ENCODE measurements at places on chromosomes 7 and 10.

DNA sequence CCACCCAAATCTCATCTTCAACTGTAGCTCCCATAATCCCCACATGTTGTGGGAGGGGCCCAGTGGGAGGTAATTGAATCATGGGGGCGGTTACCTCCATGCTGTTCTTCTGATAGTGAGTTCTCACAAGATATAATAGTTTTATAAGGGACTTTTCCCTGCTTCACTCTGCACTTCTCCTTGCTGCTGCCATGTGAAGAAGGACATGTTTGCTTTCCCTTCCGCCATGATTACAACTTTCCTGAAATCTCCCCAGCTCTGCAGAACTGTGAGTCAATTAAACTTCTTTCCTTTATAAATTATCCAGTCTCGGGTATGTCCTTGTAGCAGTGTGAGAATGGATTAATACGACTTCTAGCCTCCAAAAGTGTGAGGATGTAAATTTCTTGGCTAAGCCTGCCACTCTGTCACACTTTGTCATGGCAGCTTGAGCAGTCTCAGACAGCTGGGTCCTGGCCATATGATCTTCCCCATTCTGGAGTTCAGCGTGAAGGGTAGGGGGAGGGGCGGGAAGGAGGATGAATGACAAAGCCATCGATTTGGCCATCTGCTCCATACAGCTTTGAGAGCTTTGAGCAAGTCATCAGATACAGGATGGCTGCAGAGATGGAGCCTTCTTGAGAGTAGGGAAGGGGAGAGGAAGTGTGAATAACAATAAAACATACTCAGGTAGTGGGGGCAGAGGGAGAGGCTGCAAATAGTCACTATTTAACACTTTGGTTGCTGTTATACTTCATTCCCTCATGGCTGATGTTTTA, 19.1 kb upstream of the INPP5F start:
- no peak for DNase-seq

GRCh38 chr7:96599288-96599936, 110.2 kb downstream of the SEM1 start:
- no peak for DNase-seq

GRCh38 chr7:99352247-99352646, 22.3 kb upstream of the ARPC1B start:
- DNase-seq = no peak

GRCh38 chr7:24826662-24827020, 69.4 kb upstream of the GSDME start:
- DNase-seq = no peak

DNA sequence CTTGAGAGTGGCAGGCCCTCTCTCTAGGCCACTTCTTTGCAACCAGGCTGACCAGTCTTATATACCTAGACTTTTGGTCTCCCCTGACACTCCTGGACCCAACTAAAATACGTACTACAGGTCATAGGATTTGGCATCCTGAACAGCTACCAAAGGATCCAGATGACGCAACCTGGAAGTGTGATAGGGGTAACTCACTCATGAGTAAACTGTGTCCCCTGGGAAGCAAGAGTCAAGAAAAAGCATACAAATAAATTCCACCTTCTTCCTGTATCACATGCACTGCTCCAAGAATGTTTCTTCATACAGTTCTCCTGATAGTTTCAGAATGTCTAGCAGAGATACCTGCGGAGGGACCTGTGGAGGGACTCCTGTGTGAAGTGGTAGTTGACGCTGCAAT, 172.3 kb downstream of the MDFIC start:
- no peak for DNase-seq

DNA sequence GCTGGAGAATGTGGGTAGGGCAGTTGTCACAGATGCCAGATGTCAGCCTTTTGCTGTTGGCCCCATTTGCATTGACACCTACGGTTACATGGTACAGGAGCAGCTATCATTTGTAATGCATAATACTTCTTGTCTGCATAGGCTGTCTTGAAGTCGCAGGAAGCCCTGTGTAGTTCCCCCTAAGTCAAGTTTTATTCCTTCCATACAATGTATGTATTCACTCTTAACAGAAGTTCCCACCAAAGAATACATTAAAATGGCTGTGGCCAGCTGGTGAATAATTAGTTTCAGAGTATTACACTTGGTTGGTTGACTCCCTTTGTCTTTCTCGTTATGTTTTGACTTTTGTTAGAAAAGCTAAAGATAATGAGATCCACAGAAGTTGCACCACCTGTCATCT, 1169.0 kb downstream of the REEP3 start:
- no peak for DNase-seq

- no peak for DNase-seq
These were observed 113.7 kb downstream of the PHTF2 start for GRCh38 chr7:77912293-77912692.

DNA sequence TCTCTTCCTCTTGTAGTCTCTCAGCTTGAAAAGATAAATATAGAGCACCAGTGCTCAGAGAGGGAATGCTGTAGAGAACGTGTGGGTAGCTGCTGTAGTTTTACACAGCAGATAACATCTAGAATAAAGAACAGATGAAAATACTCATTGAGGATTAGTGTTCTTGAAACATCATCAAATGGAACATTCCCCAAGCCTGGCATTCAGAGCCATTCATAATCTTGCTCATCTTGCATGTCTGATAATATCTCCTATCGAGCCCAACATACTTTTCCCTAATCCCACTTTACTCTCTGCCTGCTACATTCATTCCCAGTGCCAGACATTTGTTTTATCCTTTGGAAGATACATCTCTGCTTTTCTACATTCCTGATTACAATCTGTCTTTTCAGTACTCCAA, 35.2 kb downstream of the MCU start:
- DNase-seq = peak; percentile 20

GRCh38 chr10:19408924-19409323, 360.3 kb downstream of the MALRD1 start:
- no peak for DNase-seq

- DNase-seq = no peak
These were observed 61.0 kb downstream of the CFAP46 start for GRCh38 chr10:132881186-132881920.

DNA sequence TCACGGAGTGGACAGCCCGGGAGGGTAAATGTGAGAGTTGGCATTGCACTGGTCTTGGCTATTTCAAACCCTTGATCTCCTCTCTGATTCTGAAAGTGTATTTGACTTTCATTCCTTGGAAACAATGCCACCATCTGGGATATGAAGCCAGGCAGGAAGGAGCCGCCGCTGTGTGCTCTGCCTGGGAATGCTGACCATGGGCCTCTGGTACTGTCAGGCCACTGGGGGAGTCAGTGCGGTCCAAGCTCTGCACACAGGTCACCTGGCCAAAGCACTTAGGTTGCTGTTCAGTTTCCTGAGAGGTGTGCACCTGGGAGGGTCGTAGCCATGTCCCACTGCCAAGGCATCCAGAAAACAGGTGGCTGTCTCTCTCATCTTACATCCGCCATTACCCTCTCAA, 68.5 kb upstream of the SHH start:
- DNase-seq = no peak

- DNase-seq = no peak
These were observed 226.9 kb upstream of the SEMA3D start for GRCh38 chr7:85413718-85414117.

DNA sequence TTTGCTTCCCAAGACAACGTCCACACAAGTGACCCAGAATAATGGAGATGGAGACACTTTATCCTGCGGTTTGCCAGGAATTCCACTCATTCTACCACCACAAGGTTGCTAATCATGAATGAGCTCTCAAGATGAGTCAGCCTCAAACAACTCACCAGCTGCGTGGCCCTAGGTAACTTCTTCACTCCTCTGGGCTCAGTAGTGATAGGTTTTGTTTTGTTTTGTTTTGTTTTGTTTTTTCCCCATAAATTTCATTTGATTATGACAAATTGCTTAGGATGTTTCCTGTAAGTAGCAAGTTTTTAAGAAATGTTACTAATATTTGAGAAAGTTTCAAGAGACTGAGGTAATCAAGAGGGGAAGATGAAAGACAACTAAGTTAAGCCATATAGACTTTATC, 286.8 kb downstream of the PARD3 start:
- peak; percentile 76 for DNase-seq

DNA sequence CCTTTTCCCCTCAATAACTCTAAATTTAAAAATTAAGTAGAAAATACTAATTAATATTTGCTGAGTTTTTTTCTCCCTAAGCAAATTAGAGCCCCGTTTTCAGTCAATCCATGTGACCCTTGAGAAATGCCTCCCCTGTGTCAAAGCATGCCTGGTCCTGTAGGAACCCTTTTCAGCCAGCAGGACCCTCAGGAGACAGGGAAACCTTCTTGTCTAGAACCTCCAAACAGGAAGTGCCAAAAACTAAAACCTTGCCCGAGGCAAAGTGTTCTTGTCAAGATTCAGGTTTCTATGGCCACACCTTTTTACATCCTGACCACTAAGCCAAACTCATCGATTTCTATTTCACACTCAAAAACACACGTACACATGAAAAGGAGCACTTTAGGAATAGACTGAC, 60.1 kb upstream of the NFE2L3 start:
- no peak for DNase-seq

GRCh38 chr10:71068861-71069271, 143.5 kb upstream of the UNC5B start:
- DNase-seq = peak; percentile 64

DNA sequence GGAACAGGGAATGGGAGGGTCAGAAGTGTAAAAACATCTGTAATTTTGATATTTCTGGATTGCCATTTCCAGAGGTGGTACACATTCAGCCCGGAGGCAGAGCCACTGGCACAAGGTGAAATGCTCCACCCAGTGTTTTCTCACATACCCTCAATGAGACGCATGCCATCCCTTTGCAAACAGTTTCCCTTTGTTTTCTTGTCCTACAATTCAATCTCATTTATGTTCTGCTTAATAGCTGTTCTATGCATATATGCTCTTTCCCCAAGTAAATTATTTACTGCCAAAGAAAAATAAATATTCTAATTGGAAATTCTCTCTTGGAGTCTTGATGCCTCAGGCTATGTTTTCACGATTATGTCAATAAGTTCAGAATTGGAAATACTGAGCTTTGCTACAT, 369.7 kb upstream of the AKR1E2 start:
- no peak for DNase-seq

- DNase-seq = no peak
These were observed 1628.7 kb downstream of the REEP3 start for GRCh38 chr10:65149878-65150277.

GRCh38 chr7:119999738-120000475, 273.1 kb upstream of the KCND2 start:
- DNase-seq = no peak

DNA sequence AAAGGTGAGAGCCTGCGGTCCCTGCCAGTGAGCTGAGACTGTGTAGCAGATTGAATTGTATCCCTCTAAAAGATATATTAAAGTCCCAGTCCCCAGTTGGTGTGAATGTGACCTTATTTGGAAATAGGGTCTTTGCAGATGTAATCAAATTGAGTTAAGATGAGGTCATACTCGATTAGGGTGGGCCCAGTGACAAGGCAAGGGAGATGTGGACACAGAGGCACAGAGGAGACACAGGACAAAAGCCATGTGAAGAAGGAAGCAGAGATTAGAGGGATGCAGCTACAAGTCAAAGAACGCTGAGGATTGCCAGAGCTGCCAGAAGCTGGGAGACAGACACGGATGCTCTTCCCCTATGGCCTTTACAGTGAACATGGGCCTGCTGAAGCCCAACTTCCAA, 104.3 kb downstream of the CLEC2L start:
- DNase-seq = no peak

DNA sequence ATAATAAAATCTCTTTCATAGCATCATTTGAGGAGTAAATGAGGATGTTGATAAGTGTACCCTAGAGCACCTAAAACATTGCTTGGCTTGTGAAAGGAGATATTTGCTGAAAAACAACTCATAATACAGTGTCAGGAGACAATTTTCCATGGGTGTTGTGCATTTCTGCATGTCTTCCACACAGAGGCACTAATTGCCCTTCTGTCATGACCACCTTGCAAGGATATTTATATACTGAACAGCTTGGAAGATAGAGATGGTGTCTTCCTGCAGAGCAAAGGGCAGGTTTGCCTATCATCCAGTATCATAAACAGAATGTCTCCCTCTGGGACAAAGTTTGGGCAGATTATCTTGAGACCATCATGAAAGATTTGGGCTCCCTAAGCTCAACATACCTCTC, 495.2 kb upstream of the LRRN3 start:
- DNase-seq = no peak

GRCh38 chr10:2813286-2813685, 254.1 kb upstream of the PFKP start:
- DNase-seq = no peak

GRCh38 chr7:38524786-38525185, 106.4 kb downstream of the AMPH start:
- DNase-seq = peak; percentile 15

Measured in AG08395 (cell line).